ENCODE measurements at places on chromosomes 2 and 18.

DNA sequence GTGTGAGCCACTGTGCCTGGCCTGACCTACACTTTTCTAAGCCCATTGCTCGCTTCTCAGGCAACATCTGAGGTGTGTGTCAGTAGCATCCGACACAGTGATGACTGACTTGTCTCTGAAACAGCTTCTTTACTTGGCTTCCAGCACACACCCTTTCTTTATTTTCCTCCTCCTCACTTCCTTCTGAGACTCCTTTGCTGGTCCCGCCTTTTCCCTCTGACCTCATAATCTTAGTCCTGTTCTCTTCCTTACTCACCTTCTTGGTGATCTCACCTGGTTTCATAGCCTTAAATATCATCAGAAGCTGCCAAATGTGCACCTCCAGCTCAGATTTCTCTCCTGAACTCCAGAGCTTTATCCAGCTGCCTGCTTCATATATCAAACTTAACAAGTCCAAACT, 66.6 kb upstream of the PELI1 start:
- DNase-seq = no peak

GRCh38 chr2:167383610-167384194, 495.4 kb downstream of the XIRP2 start:
- no peak for DNase-seq

DNA sequence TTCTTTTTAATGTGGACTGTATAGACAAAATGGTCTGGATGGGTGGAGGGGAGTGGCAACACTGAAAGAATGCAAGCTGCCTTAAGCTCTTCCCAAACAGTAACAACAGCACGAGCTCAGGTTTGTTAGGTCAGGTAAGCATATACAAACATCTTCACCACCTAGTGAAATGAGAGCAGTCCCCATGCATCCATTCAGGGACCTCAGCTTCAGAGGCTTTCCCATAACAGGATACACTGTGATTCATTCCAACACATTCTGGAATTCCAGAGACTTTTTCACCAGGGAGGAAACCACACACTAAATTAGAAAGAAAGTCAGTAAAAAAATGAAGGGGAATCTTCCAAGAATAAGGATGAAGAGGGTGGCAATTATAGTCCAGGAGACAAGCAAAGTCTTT, 50.4 kb upstream of the BZW1 start:
- no peak for DNase-seq

DNA sequence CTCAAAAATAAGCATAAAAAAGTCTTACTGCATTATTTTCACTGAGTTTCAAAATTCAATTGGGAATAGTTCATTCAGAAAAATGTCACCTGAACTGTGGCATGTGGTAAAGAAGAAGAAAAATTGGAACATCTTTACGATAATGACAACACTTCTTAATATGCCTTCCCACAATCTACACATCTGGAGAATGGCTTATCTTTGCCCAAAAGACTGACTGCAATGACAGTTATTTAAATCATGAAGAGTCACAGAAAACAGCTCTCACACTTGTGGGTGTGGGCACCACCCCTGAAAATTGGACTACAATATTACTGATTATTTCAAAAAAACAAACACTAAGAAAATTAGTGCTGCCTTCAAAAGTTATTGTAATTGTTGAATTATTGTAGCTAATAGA, 152.3 kb downstream of the USP34 start:
- DNase-seq = no peak

- DNase-seq = no peak
Measured at GRCh38 chr2:211416373-211416772, 860.0 kb downstream of the CPS1 start.

GRCh38 chr18:48173557-48173956, 235.6 kb downstream of the ZBTB7C start:
- DNase-seq = no peak

DNA sequence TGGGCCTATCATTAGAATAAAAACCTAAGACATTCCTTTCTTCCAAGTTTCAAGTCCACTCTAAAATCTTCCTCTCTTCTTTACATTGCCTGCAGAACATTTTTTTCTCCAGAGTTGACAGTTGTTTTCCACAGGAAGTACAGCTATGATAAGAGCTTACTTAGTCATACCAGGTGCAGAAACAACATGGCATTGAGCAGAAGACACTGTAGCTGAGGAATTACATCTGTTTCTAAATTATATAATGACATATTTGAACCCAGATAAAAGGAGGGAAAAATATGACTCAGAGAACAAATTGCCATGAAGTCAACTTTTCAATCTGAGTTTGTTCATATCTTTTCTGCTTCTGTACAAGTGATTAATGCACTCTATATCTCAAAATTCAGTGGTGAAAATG, 30.2 kb downstream of the CMPK2 start:
- DNase-seq = peak; percentile 6

DNA sequence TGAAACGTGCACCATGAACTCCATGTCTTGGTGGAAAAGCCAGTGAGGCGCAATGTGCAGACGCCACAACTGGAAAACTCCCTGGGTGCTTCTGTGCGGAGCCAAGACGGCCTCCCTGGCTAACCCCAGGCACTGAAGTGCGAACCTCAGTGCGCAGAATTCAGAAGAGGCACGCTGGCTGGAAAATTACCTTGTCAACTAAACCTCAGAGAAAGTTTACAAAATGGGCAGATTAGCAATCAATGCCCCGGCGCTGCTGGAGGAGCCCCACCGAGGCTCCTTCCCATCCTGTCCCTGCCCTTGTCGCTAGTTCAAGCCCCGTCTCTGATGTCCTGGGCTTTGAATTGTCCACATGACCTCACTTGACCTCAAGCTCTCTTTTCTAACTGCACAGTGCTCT, 22.2 kb downstream of the SNORC start:
- DNase-seq = no peak

GRCh38 chr2:130393318-130393910, 37.6 kb downstream of the PTPN18 start:
- no peak for DNase-seq

- DNase-seq = no peak
Measured at GRCh38 chr2:38095996-38096861, 20.3 kb upstream of the CYP1B1 start.

- no peak for DNase-seq
Measured at GRCh38 chr2:218252509-218253231, 8.1 kb upstream of the GPBAR1 start.

DNA sequence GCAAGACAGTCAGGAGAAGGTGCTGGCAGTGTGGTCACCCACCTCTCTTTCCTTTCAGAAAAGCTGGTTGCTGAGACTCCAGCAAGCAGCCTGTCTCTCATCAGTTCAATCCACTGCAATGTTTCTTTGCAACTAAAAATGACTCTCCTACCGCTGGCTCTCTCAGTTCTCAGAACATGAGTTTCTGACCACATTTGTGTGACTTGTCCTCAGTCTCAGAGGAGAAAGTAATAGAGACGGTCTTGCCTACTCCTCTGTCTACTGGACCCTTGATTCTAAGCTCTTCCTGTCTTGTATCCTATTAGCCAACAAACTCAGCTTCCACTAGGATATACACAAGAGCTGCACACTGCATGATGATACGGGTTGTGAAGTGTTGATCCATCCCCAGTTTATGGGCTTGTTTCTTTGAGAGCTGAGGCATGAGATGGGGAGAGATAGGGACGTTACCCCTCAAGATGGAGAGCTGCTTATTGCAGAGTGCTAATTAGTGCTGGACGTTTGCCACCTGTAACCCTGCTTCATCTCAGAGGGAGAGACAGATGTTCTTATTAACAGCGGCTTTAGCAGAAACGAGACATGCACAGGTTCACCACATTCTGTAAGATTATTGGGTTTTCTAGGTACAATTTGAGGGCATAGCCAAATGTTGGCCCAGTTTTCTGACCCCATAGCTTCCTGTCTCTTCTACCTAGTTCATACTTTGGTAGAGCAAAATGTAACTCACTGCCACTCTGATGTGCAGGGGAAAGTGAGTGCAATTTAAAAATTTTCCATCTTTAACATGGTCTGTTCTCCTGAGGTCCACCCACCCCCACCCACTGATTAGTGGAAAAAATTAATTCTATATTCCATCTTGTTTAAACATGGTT, 32.4 kb upstream of the YWHAQ start:
- no peak for DNase-seq

- no peak for DNase-seq
Measured at GRCh38 chr2:134261398-134262131, 7.7 kb downstream of the MGAT5 start.

- no peak for DNase-seq
Measured at GRCh38 chr2:59223742-59224141, 982.6 kb upstream of the FANCL start.

DNA sequence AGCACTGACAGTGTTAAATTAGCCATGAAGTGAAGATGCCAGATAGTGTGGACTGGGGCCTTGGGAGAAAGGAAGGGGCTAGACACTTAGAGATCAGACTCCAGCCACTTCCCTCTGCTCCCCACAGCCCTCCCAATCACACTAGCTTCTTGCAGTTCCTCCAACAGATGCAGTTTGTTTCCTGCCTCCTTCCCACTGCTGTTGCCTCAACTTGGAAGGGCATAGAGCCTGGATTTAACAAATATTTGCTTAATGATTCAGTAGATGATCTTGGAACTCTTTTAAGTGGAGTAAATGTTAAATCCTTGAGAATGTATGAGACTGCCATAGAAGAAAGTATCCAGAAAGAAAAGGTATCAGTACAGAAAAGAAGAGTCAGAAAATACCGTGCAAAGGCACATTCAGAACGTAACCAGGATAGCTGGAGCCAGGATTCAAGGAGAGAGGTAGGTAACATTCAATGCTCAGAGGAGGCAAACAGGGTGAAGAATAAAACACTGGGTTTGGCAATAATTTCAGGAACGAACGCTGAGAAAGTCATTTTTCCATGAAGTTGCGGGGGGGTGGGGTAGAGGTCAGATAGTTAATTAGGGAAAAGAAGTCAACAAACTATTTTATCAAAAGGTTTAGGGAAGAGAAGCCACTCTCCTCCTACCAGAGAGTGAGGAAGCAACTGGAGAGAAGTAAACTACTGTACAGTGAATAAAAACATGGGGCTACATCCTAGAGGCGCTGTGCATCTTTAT, 1.3 kb upstream of the BZW1 start:
- no peak for DNase-seq

GRCh38 chr18:29644276-29644675, 1398.3 kb downstream of the DSC3 start:
- no peak for DNase-seq

GRCh38 chr2:77191665-77192064, 330.5 kb downstream of the LRRTM4 start:
- DNase-seq = no peak

DNA sequence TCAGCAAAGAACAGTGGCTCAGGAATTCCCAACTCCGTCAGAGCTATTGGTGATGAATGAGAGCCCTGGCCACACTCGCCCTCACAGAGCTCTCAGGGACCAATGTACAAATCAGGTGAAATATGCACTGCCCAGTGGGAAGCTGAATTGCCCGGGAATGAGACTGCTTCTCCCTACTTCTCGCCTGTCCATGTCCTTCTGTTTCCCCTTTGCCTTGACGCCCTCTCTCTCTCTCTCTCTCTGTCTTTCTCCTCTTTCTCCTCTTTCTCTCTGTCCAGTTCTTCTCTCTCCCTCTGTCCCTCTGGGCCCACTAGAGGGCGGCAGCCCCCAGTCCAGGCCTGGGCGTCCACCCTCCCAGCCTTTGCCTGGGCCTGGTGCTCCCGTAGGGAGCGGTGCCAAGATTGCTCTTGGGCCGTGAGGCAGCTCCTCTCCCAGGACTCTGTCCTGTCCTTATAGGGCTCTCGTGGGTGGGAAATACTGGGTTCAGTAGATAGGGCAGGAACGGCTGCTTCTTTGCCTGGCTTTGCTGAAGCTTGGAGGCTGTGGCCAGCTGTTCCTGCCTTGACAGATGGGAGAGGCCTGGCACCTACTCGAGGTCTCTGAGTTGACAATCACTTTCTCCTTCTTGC, 28.4 kb upstream of the PUM2 start:
- DNase-seq = no peak

GRCh38 chr2:119592436-119592835, 48.2 kb downstream of the CFAP221 start:
- DNase-seq = no peak

GRCh38 chr2:42052702-42053481, 5.1 kb downstream of the PKDCC start:
- no peak for DNase-seq

DNA sequence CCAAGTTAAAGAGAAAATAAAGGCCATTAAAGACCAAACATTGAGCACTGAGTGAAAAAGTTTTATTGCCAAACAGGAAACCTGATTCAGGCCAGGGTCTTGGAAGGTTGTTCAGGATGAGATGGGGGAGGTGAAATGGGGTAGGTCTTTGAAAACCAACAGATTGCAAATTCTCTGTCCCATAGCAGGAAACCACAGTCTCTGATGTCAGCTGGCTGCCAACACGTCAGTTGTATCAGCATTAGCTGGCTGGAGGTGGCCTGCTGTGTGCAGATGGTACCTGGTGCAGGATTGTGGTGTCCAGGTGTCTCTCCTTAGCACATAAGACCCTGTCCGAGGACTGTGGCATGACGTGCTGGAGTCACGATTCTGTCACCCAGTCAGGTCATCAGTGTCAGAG, 106.3 kb downstream of the MSH2 start:
- DNase-seq = no peak

- no peak for DNase-seq
Measured at GRCh38 chr2:96864343-96865091, 5.4 kb downstream of the SEMA4C start.
